ENCODE measurements at places on chromosomes 6 and 20.

- H3K27ac ChIP-seq: peak overlapping the region; percentile 14
- DNase-seq: peak; percentile 31
- no peak overlapping the region for H3K4me3 ChIP-seq
- no peaks in the 10 kb centered on the region for H3K27me3 ChIP-seq
Measured at GRCh38 chr20:49381558-49382493, 100.6 kb downstream of the KCNB1 start.

- no peaks in the 10 kb centered on the region for H3K27me3 ChIP-seq
- no peaks in the 10 kb centered on the region for H3K36me3 ChIP-seq
- H3K27ac ChIP-seq: no peak overlapping the region
- no peak for DNase-seq
Measured at GRCh38 chr6:127784468-127784867, 116.4 kb downstream of the THEMIS start.

DNA sequence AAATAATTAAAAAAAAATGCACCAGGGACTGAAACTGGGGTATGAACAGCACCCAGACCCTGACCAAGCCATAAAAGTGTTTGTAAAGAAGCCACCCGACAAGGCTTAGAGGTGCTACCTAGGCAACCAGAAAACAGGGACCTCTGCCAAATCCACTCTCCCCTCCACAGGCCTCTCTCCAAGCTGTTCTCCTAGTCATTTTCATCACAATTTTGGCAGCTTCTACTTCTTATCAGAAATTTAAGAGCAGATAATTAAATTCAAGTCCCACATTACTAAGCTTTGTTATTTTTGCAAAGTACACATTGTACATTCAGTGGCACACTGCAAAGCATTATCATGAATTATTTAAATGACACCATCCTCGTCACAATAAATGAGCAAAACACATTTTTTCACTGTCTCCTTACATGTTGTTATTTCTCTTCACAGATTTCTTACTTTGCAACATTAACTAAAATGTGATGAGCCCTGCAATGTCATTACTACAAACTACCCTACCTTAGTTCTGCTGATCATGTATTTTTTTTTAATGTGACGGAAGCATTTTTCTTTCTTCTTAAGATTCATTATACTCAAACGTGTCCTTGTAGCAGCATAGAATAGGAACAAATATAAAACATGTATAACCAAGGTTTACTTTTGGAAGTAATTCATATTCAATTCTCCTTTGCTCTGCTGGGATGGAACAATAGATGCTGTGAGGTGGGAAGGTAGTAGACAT is 38.1 kb downstream of the ECT2L start:
- H3K36me3 ChIP-seq: no peaks in the 10 kb centered on the region
- DNase-seq: no peak
- H3K4me1 ChIP-seq: peaks cover 15% of the 10 kb centered on the region
- H3K4me3 ChIP-seq: no peak overlapping the region
- H3K27me3 ChIP-seq: no peaks in the 10 kb centered on the region

- H3K27ac ChIP-seq: no peak overlapping the region
- no peak overlapping the region for H3K4me3 ChIP-seq
- H3K27me3 ChIP-seq: no peaks in the 10 kb centered on the region
- no peak for DNase-seq
- H3K4me1 ChIP-seq: no peaks in the 10 kb centered on the region
- no peaks in the 10 kb centered on the region for H3K36me3 ChIP-seq
Measured at GRCh38 chr20:51926670-51927305, 124.5 kb upstream of the SALL4 start.

- no peak overlapping the region for H3K4me3 ChIP-seq
- peaks cover 4% of the 10 kb centered on the region for H3K36me3 ChIP-seq
- no peak overlapping the region for H3K27ac ChIP-seq
Measured at GRCh38 chr6:168559574-168560098, 118.7 kb downstream of the SMOC2 start.

- no peaks in the 10 kb centered on the region for H3K4me1 ChIP-seq
- H3K27me3 ChIP-seq: no peaks in the 10 kb centered on the region
- H3K27ac ChIP-seq: no peak overlapping the region
- no peak for DNase-seq
- no peak overlapping the region for H3K4me3 ChIP-seq
Measured at GRCh38 chr20:37490663-37491350, 30.2 kb upstream of the NNAT start.

GRCh38 chr6:130620338-130620781 is 206.8 kb upstream of the SMLR1 start:
- H3K27ac ChIP-seq: no peak overlapping the region
- no peak overlapping the region for H3K4me3 ChIP-seq
- H3K36me3 ChIP-seq: no peaks in the 10 kb centered on the region
- no peaks in the 10 kb centered on the region for H3K27me3 ChIP-seq
- no peak for DNase-seq

GRCh38 chr6:24831771-24832716 is 33.3 kb upstream of the ARMH2 start:
- no peak overlapping the region for H3K27ac ChIP-seq
- no peaks in the 10 kb centered on the region for H3K36me3 ChIP-seq
- H3K4me3 ChIP-seq: no peak overlapping the region
- no peaks in the 10 kb centered on the region for H3K4me1 ChIP-seq
- no peak for DNase-seq

DNA sequence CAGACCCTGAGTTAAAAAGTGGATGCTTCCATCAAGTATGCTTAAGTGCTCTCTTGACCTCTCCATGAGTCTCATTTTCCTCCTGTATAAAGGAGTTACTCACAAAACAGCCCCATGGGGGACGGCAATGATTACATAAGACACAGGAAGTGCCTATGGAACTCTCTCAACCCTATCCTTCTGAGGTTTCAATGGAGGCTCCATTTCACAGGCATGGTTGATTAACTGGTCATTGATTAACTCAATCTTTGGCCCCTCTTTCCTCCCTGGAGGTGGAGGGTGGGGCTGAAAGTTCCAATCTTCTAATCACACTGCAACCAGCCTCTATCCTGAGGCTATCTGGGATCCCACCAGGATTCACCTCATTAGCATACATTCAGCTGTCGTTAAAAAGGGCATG is 29.3 kb downstream of the CST8 start:
- no peak overlapping the region for H3K4me3 ChIP-seq
- no peaks in the 10 kb centered on the region for H3K27me3 ChIP-seq

DNA sequence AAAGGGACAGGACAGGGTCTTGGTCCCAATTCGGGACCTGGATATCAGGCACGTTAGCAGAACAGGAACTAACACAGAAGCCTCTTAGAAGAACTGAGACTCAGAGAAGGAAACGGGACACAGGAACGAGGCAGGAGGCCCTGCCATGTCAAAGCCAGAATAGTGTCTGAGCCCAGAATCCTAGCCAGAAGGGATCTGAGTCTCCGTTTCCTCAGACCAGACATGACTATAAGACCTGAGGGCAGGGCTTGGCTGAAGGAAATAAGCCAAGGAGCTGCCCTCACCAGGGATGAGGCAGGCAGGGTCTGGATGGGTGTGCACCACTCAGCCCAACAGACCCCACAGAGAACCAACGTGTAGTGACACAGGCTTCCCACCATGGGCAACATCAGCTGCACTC is 40.3 kb downstream of the TRERF1 start:
- no peaks in the 10 kb centered on the region for H3K4me1 ChIP-seq
- no peaks in the 10 kb centered on the region for H3K27me3 ChIP-seq
- H3K4me3 ChIP-seq: no peak overlapping the region
- DNase-seq: no peak
- H3K27ac ChIP-seq: no peak overlapping the region

GRCh38 chr20:49310705-49311104 is 32.8 kb upstream of the ZNFX1 start:
- no peaks in the 10 kb centered on the region for H3K36me3 ChIP-seq
- no peak for DNase-seq
- no peaks in the 10 kb centered on the region for H3K27me3 ChIP-seq
- H3K4me3 ChIP-seq: no peak overlapping the region
- no peak overlapping the region for H3K27ac ChIP-seq
- H3K4me1 ChIP-seq: no peaks in the 10 kb centered on the region

GRCh38 chr20:37511610-37512275 is 9.3 kb upstream of the NNAT start:
- H3K36me3 ChIP-seq: peaks cover 23% of the 10 kb centered on the region
- H3K4me3 ChIP-seq: no peak overlapping the region
- H3K27ac ChIP-seq: no peak overlapping the region
- no peaks in the 10 kb centered on the region for H3K4me1 ChIP-seq
- H3K27me3 ChIP-seq: no peaks in the 10 kb centered on the region

Data from thoracic aorta (tissue), 2 donors.